Stimulated activated CD4-positive, alpha-beta T cell treated with anti-CD3 and anti-CD28 coated beads, Interleukin-1b, Interleukin-23, amount 100 ng/mL, for 1 hour (primary cell): ENCODE measurements at places on chromosomes 5 and 9.
A peak's percentile ranks its signal among the peaks of the same experiment; 100 is the strongest.

GRCh38 chr5:114448481-114448880 is 86.6 kb downstream of the KCNN2 start:
- DNase-seq, result no peak

DNA sequence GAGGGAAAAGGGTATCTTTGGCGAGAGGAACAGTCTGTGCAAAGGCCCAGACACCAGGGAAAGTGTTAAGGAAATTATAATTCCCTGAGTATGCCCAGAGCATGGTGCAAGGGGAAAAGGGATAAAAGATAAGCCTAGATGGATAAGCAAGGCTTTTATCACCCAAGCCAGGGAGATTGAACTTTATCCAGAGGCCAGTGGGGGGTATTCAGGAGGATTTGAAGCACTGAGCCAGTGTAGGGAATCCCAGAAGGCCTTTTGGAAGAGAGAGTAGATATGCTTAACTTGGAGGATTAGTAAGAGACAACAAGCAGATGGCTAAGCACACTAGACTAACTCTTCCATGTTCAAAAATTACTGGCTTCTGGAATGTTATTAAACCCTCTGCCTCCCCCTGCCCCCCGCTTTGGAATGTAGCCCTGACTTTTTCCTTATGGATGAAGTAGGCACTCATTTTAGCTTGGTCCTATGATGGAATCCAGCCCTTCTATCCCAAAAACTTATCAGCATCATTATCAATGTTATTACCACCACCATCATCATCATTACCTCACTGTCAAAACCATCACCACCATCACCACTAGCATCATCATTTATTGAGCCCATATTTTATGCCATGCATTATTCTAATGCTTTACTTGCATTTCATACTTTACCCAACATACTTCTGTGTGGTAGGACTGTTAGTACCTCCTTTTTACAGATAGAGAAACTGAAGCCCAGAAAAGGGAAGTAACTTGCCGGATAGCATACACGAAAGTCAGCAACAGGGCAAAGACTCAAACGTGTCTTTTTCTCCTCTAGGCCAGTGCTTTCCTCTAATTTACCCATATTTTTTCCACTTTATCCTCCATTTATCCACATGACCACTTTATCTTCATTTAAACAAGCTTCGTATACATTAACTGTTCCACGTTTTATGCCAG is 237.0 kb downstream of the PAPPA start:
- no peak for DNase-seq

DNA sequence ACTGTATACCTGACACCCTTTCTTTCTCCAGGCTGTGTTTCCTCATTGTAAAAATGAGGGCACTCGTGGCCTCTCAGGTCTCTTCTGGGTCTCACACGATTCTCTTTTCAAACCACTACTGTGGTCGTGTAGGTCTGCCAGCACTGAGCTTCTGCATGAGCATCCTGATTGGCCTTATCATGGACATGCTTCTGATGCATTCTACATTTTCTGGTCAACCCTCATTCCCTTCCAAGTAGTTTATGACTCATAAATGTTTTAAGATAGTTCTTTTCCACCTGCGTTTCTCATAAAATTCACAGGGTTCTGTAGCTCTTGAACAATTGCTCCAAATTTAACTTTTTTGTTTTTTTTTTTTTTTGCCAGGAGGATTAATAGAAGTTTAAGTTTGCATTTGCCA is 294.8 kb downstream of the KCTD16 start:
- DNase-seq, result no peak

GRCh38 chr9:81032831-81033230 is 656.5 kb downstream of the TLE1 start:
- DNase-seq, result no peak

DNA sequence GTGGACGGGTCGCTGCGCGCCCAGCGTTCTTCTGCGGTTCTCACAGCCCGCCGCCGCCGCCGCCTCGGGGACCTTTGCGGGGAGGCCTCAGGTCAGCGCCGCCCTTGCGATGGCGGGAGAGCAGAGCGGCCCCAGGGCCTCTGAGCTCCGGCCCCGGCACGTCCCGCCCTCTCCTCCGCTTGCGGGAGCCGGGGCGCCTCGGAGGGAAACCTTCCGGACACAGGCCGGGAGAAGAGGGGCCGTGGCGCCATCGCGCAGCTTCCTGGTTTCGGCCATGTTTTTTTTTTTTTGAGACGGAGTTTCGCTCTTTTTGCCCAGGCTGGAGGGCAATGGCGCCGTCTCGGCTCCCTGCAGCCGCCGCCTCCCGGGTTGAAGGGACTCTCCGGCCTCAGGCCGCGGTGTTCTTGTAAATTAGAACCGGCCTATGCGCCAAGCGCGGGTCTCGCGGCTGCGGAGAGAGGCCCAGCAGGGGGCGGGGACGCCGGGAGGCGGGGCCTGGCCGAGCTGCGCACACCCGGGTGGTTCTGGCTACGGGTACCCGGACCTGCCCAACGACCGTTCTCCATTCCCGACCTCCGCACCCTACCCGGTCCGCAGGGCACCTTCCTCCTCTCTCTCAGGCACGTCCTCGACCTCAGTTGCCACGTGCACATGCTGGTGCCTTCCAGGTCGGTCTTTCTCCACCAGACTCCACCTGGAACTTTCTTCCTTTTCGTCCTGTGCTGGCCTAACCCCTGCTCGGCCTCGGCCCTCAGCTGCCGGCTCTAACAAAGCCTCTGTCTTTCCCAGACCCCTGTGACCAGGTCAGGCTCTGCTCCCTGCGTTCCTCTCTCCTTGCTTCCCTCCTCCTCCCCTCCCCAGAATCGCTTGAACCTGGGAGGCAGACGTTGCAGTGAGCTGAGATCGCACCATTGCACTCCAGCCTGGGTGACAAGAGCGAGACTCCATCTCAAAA is 28.8 kb upstream of the MGAT1 start:
- DNase-seq, result peak; percentile 35

DNA sequence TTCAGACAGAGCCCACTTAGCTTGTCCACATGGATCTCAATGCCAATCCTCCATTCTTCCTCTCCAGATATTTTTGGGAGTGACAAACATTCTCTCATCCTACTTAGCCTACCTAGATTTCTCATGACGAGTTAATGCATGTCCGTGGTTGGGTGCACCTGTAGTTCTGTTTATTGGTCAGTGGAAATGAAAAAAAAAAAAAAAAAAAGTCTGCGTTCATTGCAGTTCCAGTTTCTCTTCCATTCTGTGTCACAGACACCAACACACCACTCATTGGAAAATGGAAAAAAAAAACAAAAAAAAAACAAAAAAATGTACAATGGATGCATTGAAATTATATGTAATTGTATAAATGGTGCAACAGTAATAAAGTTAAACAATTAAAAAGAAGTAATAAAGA is 59.0 kb downstream of the BASP1 start:
- DNase-seq, result no peak

DNA sequence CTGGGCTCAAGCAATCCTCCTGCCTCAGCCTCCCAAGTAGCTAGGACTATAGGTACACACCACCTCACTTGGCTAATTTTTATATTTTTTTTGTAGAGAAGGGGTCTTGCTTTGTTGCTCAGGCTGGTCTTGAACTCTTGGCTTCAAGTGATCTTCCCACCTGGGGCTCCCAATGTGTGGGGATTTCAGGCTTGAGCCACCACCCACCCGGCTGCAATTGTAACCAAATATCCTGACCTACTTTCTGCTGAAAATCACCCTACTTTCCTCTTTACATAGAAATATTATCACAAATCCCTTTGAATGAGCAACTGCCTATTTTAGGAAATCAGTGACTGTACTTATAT is 59.6 kb upstream of the ZNF608 start:
- no peak for DNase-seq

DNA sequence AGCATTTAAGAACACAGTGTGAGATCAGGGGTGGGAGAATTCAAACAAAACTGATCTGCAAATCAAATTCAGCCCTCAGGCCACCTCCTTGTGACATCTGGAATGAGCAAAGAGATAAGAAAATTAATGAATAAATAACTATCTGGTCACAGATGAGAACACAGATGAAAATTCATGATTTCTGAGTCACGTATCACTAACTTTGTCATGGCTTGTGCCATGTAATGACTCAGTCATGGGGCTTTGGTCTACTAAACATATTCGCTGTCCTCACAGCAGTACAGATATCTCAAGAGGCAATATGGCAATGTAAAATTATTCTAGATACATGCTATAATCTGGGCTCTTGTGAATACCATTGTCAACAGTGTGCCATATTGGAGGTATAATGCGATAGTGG is 274.4 kb downstream of the MAN2A1 start:
- DNase-seq, result no peak

- no peak for DNase-seq
These were observed 9.1 kb downstream of the OR2V1 start for GRCh38 chr5:181121675-181122561.
